ENCODE measurements at places on chromosomes 7 and 10.

GRCh38 chr7:18960725-18961124 is 156.7 kb downstream of the TWIST1 start:
- no peak for DNase-seq

GRCh38 chr7:17965603-17966002 is 25.3 kb upstream of the SNX13 start:
- peak; percentile 16 for DNase-seq

DNA sequence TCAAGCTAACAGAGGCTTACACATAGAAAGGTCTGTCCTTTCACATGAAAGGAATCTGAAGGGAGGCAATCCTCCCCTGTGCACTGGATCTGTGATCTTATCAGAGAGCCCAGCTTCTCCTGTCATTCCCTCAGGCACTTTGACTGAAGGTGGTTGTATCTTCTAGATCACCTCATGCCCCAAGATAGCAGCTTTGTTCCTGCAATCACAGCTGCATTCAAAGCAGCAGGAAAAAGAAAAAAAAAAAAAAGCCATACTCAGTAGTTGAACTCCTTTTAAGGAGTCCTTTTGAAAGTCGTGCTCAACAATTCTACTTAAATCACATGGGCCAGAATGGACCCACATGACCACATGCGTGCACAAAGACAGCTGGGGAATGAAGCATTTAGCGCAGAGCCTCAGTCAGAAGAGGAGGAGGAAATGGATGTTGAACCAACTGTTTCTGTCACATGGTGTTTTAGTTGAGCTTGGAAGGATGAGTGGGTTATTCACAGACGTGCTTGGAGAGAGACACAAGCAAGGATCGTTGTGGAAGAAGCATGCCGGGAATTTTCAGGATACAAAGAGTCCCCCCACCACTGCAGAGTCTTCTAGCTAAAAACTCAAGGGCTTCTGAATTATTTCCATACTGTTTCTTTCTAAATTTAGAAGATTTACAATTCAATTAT is 13.0 kb upstream of the PFKP start:
- DNase-seq: peak; percentile 16

GRCh38 chr7:70776627-70777101 is 355.3 kb upstream of the GALNT17 start:
- DNase-seq: no peak

- DNase-seq: no peak
Observed at GRCh38 chr10:98474628-98475027, 27.9 kb upstream of the HPS1 start.

All from fibroblast of the aortic adventitia (primary cell).